Activated CD4-positive, alpha-beta T cell treated with anti-CD3 and anti-CD28 coated beads, Interleukin-2, amount 50 U/mL, for 4 hours (primary cell): ENCODE measurements at places on chromosomes 6 and 20.

DNA sequence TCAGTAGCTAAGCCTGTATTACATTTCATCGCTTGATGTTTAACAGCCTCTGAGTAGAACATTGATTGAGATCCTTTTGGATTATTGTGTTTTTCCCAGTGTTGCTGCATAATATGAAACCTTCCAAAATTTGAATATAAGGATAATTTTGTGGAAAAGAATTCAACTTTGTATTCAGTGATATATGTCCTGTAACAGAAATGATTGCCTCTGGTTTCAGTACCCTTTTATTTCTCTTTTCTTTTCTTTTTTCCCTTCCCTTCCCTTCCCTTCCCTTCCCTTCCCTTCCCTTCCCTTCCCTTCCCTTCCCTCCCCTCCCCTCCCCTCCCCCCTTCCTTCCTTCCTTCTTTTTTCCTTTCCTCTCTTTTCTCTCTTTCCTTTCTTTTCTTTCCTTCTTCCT lies 74.6 kb downstream of the UTRN start:
- no peak for DNase-seq

DNA sequence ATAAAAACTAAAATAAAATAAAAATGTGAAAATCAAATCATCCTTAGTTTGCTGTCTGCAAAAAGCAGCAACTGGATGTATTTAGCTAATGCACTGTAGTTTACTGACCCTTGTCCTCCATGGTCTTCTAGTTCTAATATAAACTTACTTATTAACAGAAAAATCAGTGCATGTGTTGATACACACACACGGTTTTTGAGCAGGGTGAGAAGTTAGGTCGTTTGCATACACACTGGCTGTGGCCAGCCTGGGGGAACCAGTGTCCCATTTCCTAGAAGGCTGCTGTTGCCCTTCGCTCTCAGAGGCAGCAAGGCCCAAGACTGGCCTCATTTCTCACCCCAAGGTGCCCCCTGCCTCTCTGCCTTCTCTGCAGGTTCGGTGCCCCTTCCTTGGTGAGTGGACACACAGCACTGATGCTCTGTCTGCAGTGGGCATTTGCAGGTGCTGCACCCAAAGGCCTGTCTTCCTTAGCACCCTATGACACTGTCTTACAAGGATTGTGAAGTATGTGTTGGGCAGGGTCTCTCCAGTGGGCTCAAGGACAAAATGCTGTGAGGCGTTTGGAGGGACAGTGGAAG lies 168.5 kb downstream of the SCP2D1 start:
- no peak for DNase-seq

GRCh38 chr6:161327360-161327953 lies 53.6 kb upstream of the AGPAT4 start:
- no peak for DNase-seq

DNA sequence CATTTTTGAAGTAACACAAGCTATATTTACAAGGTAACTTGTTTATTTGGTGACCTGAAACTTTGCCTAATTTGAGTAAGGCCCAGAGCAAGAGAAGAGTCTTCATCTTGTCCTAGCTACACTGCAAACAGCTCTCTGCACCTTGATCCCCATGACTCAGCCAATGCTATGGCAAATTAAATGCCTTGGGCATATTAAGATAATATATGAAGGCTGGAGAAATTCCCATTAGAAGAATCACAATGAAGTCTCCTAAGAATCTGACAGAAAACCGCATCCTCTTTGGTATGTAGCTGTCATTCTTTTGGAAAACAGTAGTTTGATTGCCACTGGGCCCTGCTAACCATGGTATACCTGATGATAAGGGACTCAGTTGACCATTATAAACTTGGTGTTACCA lies 204.5 kb downstream of the UBE3D start:
- no peak for DNase-seq

DNA sequence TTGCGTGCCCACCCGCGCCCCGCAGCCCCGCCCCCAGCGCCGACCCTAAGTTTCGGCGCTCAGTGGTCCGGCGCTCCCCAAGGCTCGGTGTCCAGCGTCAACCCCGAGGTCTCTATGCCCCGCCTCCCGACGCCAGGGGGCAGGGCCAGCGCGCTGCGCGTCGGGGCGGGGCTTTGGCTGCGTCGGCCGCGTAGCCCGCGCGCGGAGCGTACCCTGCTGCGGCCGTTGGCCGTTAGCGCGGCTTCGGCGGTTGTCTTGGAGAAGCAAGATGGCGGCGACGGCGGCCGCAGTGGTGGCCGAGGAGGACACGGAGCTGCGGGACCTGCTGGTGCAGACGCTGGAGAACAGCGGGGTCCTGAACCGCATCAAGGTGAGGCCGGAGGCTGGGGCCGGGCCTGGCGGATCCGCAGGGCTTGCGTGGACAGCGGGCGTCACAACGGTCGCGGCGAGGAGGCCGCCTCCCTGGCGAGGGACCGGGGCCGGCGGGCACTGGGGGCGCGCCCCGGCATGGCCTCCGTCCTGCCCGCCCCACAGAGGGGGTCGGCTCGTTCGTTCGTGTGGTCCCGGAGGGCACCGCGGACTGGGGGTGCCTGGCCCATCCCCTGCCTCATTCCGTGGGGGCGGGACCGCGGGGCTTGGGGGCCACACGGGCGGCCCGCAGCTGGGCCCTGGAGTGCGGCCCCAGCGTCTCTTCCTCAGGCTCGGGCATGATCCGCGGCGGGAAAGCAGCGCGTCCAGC lies at the start of gene CEP43:
Gene CEP43, plus strand, starts transcription at position 253 of the 739 bp plus-strand sequence. Its CDS starts 16 bp downstream, at position 269.
- peak; percentile 70 for DNase-seq

- DNase-seq: no peak
These were observed 598 bp downstream of the PI16 start for GRCh38 chr6:36955136-36955535.

- DNase-seq: no peak
These were observed 359 bp downstream of the PHIP start for GRCh38 chr6:79077715-79078074.

GRCh38 chr20:7579888-7580287 lies 360.4 kb downstream of the HAO1 start:
- DNase-seq: no peak

DNA sequence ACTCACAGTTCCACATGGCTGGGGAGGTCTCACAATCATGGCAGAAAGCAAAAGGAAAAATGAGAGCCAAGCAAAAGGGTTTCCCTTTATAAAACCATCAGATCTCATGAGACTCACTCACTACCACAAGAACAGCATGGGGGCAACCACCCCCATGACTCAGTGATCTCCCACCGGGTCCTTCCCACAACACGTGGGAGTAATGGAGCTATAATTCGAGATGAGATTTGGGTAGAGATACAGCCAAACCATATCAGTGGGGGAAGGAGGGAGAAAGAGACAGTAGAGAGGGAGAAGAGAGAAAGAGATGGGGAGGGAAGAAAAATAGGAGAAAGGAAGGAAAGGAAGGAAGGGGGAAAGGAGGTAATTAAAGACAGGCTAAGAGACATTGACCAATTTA lies 30.1 kb downstream of the GMDS start:
- DNase-seq: no peak

GRCh38 chr6:43680308-43681200 lies 7.0 kb downstream of the MRPS18A start:
- DNase-seq: no peak

DNA sequence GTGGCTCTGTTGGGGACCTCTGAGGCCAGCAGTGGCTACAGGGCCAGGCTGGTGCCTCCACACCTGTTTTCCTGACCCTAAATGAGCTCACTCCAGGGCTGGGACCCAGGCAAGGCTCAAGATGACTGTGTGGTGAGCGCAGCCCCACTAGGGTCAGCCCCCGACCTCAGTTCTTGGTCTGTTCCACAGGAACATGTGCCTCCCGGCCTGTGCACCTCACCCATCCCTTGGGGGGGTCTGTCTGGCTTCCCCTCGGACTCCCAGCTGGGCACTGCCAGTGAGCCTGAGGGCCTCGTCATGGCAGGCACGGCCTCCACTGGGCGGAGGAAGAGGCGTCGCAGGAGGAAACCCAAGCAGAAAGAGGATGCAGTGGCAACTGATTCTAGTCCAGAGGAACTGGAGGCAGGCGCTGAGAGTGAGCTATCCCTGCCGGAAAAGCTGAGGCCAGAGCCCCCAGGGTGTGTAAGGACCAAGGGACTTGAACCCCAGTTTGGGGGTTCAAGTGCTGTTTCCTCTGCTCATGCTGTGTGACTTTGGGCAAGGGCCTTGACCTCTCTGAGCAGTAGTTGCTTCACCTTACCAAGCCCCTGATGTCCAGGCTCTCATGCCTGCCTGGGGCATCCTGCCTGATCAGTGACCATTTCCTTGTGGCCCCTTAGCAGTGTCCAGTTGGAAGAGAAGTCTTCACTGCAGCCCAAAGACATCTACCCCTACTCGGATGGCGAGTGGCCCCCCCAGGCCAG lies 8.0 kb downstream of the LPIN3 start:
- no peak for DNase-seq

DNA sequence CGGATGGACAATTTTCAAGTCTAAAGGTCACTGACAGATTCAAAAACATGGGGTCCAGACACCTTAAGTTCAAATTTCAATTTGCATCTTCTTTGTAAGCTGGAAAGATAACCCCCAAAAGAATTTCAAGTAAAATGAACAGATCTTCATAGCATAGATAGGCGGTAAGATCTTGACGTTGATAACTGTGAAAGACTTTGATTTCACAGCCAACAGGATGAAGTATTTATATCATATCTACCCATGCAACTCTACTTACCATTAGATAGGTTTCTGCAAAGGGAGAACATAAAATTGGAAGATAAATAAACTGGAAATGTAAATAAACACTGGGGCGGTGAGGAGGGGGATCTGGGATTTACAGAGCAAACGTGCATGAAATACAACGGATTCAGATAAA lies 137.8 kb downstream of the IPCEF1 start:
- no peak for DNase-seq

GRCh38 chr20:47566269-47566668 lies 64.6 kb downstream of the NCOA3 start:
- no peak for DNase-seq

- DNase-seq: no peak
These were observed 256.3 kb upstream of the TAB2 start for GRCh38 chr6:149060985-149061760.

GRCh38 chr20:53331151-53331973 lies 262.3 kb downstream of the ZNF217 start:
- no peak for DNase-seq

GRCh38 chr6:167094436-167094819 lies 28.5 kb upstream of the CCR6 start:
- no peak for DNase-seq

GRCh38 chr6:24394061-24394779 lies 8.5 kb upstream of the MRS2 start:
- no peak for DNase-seq

- DNase-seq: no peak
These were observed 183.9 kb downstream of the GRM1 start for GRCh38 chr6:146212781-146213180.

GRCh38 chr6:121694389-121694788 lies 258.9 kb downstream of the GJA1 start:
- DNase-seq: no peak

DNA sequence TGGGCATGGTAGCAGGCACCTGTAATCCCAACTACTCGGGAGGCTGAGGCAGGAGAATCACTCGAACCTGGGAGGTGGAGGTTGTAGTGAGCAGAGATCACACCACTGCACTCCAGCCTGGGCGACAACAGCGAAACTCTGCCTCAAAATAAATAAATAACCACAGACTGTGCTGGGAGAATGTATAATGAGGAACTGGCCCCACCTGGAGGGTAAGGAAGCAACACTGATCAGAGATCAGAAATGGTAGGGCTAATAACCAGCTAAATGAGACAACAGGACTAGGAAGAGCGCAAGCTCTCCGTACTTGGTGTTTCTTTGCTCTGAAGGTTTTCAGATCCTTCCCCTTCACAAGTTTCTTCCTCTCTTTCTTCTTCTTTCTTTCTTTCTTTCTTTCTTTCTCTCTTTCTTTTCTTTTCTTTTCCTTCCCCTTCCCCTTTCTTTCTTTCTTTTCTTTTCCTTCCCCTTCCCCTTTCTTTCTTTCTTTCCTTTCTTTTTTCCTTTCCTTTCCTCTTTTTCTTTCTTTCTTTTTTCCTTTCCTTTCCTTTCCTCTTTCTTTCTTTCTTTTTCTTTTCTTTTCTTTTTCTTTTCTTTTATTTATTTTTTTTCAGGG lies 14.6 kb downstream of the CCM2L start:
- DNase-seq: no peak

- no peak for DNase-seq
These were observed 21.7 kb upstream of the MYT1 start for GRCh38 chr20:64142590-64142989.

- no peak for DNase-seq
These were observed 138.6 kb downstream of the THEMIS start for GRCh38 chr6:127762284-127762683.

DNA sequence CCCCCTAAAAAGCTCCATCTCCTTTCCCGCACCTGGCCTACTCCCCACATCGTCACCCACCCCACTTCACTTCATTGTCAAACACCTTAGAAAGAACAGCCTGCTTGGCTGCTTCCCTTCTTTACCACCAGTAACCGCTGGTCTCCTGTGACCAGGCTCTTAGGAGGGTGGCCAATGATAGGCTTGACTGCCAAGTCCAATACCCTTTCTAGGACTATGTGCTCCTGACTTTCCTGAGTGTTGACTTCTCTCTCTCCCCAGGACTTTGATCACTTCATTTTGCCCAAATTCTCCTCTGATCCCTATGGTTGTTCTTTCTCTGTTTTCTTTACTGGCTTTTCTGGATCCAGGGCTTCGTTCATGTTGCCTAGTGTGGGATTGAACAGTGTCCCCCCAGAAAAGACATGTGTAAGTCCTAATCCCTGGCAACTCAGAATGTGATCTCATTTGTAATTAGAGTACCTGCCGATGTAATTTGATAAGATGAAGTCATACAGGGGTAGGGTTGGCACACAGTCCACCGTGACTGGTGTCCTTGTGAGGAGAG lies 254.0 kb downstream of the GMDS start:
- DNase-seq: no peak

DNA sequence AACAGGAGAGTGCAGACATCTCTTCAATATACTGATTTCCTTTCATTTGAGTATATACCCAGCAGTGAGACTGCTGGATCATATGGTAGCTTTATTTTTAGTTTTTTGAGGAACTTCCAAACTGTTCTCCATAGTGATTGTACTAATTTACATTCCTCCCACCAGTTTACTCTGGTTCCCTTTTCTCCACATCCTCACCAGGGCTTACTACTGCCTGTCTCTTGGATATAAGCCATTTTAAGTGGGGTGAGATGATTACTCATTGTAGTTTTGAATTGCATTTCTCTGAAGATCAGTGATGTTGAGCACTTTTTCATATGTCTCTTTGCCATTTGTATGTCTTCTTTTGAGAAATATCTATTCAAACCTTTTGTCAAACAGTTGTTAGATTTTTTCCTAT lies 64.9 kb upstream of the HMGCLL1 start:
- DNase-seq: no peak

GRCh38 chr6:24194978-24195700 lies 69.1 kb downstream of the NRSN1 start:
- no peak for DNase-seq

- DNase-seq: no peak
These were observed 40.7 kb upstream of the PBOV1 start for GRCh38 chr6:138258991-138259390.

GRCh38 chr6:75084018-75084417 lies 121.8 kb downstream of the COL12A1 start:
- DNase-seq: no peak

GRCh38 chr6:76510489-76510888 lies 438.0 kb upstream of the IMPG1 start:
- DNase-seq: no peak
